ENCODE measurements at places on chromosomes 1 and 21. TPM values are rescaled to one million over a fixed set of nuclear protein-coding genes. Genes with fewer than 3 reads are reported as not detected.

DNA sequence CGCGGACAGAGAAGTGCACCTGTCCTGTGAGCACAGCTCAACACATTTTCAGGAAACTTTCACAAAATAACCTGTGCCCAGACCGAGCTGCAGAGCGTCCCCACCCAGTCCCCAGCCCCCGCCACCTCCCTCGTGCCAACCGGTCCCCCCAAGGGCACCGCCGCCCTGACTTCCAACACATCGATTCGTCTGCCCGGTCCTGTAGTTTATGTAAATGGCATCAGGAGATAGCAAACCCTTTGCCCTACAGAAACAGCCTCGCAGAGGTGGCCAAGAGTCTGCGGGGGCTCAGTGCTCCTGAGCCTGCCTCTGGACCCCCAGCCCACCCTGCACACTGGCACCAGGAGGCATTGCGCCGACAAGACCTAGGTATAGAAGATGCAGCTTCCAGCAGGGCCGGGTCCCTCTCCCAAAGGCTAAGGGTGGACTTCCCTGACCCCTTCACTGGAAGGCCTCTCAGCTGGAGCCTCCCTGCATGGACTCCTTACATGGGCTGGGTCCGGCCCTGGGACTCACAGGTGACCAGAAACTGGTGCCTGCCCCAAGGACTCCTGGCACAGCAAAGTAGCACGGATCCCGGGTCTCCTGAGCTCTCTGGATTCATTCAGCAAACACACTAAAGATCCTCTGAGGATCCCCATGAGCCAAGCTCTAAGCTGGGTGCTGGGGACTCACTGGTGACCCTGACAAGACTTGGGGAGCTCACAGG, 6.6 kb upstream of the PLEKHG5 start:
- H3K27me3 ChIP-seq: no peaks in the 10 kb centered on the region
- peak overlapping the region; percentile 69 for H3K4me3 ChIP-seq
- no peak for DNase-seq
- H3K36me3 ChIP-seq: no peaks in the 10 kb centered on the region

- no peak overlapping the region for H3K27ac ChIP-seq
- H3K4me3 ChIP-seq: no peak overlapping the region
- H3K4me1 ChIP-seq: peaks cover 28% of the 10 kb centered on the region
- DNase-seq: no peak
- no peaks in the 10 kb centered on the region for H3K27me3 ChIP-seq
Observed at GRCh38 chr1:231869364-231869763, 242.8 kb downstream of the DISC1 start.

The PLD5 gene
- not detected for total RNA-seq

The ASCL5 gene
- not detected for total RNA-seq
